ENCODE measurements at places on chromosomes 2 and 18.
A peak's percentile ranks its signal among the peaks of the same experiment; 100 is the strongest.

DNA sequence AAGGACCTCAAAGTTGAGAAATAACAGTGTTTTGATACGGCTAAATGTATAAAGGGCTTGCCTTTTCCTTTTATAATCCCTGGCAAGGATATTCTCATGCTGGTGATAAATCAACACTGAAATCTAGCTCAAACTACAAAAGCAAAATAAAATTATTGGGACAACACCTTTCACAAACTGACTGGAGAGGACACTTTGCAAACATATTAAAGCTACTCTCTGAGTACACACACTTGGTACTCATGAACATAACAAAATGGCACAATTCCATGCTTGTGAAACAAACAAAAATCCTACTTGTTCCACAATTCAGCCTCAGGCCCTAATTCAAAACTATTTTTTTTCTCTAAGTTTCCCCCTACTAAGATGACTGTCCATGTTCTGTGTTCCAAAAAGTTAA is 305.8 kb downstream of the ETAA1 start:
- DNase-seq = no peak

DNA sequence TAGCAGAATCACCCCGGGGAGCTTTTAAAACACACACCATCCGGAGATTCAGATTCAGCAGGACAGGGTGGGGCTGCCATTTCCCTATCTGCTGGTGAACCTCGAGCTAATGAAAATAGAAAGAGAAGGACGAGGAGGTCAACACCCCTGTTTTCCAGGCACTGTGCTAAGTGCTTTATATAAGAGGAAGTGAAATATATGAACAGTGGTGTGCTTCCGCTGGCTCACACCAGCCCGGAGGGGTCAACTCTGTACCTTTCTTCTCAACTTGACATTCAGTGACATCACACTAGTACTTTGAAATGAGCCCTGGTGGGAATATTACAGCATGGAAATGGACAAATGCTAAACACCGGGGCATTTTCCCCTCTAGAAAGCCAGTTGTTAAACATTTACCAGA is 108.3 kb upstream of the LTBP1 start:
- no peak for DNase-seq

DNA sequence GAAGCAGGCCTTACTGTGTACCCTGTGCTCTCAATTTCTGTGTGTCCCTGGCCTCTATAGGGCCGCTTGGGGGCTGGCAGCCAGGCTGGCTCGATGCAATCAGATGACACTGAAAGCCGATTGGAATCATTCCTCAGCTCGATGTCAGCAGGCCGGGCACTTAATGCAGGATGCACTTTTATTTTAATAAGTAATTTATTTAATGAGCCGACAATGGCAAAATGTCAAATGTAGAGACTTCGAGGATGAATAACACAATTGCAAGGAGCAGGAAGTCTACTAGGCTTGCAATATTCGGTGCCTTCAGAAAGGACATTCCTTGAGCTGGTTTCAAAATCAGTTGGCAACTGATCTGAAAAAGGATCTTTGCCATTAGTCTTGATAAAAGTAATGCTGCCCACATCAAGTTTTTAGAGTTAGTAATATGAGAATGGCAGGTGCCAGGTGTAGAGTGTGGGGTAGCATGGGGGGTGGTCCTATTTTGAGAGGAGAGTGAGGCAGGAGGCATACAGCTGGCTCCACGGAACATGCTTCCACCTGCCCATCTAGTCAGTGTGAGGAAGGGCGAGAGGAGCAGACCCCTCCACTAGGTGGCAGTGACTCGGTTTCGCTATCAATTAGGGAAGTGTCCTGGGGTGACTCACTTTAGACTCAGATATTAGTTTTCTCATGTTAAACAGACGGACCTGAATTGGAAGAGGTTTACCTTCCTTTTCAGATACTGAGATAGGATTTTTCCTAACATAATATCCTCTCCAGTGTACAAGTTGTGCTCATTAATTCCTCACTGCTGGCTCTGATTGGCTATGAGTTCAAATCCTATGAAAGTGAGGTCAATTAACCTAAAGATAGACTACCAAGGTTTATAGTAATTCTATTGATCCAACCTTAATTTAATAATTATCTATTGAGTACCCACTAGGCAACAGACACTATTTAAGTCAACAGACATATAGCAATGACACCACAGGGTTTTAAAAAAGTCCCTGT is 80.9 kb downstream of the NABP1 start:
- peak; percentile 35 for DNase-seq

GRCh38 chr18:6022074-6022444 is 126.7 kb upstream of the TMEM200C start:
- DNase-seq = no peak

DNA sequence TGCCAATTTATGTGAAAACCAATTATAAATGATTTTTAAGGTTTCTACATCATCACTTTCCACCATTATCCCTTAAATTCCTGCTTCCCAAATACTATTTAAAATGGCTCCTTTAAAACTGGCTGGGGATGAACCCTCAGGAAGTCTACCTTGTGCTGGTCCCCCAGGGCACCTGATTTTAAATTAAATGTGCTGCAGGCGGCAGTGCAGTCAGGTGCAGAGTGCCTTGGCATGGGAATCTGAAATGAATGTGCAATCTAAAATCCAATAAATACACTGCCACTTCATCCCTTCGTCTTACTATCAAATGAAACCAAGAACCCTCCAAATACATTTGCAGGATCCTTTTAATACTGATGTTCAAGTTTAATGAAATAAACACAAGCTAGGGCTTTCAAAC is 61.8 kb downstream of the C2orf76 start:
- DNase-seq = no peak

DNA sequence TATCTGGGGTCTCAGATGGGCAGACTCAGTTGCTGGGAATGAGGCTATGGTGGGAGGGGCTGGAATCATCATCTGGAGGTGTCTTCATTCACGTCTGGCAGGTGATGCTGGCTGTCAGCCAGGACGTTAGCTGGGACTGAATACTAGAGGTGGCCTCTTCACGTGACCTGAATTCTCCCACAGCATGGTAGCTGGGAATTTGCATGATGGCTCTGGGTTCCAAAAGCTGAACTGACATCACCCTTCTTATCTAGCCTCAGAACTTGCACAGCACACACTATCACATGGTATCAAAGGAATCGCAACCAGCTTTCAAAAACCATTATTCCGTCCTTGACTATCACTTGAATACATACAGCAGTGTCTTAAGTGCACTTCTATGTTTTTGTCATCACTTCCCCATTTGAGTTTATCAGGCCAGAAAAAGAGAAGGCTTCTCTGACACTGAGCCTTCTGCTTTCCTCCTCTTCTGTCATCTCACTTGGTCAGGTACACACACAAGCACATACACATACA is 53.0 kb upstream of the LRP2 start:
- DNase-seq = no peak

GRCh38 chr2:149716687-149717086 is 129.1 kb upstream of the MMADHC start:
- DNase-seq = no peak

- peak; percentile 38 for DNase-seq
These were observed 775 bp downstream of the RNF125 start for GRCh38 chr18:32019251-32019948.

DNA sequence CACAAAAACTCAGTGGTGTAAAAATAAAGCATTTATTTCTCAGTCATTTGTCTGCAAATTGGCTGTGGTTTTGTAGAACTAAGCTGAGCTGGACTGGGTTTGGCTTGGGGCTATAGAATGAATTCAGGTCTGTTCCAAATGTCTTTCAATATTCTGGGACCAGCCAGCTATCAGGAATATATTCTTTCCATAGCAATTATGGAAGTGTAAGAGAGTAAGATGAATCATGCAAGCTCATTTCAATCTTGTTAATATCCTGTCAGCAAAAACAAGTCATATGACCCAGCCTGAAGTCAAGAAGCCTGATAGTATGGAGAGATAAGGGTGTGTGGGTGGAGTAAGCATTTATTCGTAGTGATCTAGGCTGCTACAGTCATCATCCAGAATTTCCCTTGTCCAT is 481.0 kb upstream of the CDH2 start:
- no peak for DNase-seq

DNA sequence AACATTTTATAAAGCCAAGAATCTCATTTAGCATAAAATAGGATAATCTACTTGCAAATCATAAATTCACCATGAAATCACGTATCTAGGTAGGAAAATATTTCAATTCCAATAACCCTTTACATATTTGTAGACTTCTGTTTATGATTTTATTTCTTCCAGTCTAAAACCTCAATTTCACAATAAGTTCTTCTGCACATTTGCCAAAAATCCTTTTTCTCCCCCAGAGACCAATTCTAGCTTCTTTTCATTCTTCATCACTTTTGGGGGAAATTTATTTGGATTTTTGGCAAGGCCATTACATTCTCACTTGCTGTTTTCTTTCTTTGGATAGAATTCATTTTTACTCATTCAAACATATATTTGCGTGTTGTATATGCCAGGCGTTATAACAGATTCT is 86.8 kb downstream of the SPRED2 start:
- peak; percentile 65 for DNase-seq

DNA sequence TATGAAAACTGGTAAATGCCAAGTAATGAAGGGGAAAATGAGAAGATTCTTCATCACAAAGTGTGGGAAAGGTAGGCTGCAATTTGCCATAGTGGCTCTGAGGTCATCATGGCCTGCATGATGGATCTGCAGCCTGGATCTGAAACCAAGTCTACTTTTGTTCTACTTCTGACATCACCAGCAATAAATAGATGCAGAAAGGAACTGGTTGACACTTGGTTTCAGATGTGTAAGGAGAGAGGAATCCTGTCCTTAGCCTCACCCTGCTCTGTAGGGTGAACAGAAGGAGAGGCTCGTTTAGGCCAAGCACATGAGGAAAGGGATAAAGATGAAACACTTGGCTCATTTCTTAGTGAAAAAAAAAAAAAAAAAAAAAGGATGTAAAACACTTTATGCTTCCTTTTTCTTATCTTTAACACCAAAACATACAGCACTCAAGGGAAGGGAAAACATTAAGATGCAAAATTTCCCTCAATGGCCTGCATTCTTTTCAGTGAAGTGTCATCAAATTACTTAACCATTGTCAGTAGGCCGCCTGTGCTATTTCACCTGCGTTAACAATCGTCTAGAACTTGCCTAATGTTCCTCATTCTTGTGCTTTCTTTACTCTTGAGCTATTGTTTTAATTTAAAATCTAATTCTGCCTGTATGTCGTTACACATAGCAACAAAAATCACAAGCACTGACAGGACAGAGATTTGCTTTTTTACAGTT is 3.9 kb downstream of the NEB start:
- DNase-seq = peak; percentile 22

DNA sequence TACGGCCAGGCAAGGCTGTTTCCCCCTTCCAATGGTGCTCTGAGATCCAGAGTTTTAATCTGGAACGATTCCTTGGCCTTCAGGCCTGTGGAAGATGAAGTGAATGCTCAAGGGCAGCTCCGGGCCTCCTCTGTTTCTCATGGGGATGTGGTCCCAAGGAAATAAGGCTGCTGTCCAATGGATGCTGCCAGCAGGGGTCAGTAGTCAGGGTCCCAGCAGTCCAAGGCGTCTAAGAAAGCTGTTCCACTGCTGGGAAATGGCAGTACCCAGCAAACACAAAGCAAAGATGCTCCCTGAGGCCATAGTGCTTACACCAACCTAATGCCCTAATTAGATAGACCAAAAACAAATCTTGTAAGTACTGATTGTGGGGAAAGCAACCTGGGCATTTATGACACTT is 12.5 kb downstream of the NMS start:
- no peak for DNase-seq

DNA sequence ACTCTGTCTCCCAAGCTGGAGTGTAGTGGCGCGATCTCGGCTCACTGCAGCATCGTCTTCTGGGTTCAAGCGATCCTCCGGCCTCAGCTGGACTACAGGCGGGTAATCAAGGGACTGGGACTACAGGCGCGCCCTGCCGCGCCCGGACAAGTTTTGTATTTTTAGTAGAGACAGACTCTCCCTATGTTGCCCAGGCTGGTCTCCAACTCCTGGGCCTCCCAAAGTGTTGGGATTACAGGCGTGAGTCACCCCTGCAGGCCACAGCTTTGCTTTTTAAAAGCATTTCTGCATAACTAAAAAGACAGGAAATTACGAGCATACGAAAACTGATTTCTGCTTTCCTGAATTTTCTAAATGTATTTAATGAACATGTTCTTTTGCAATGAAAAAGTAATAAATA is 916 bp upstream of the OSBPL1A start:
- DNase-seq = no peak

- DNase-seq = no peak
These were observed 26.3 kb downstream of the PROKR1 start for GRCh38 chr2:68669651-68670050.

GRCh38 chr2:110215566-110216158 is 3.3 kb upstream of the MTLN start:
- no peak for DNase-seq

GRCh38 chr2:112268547-112268946 is 6.8 kb upstream of the ZC3H6 start:
- no peak for DNase-seq

DNA sequence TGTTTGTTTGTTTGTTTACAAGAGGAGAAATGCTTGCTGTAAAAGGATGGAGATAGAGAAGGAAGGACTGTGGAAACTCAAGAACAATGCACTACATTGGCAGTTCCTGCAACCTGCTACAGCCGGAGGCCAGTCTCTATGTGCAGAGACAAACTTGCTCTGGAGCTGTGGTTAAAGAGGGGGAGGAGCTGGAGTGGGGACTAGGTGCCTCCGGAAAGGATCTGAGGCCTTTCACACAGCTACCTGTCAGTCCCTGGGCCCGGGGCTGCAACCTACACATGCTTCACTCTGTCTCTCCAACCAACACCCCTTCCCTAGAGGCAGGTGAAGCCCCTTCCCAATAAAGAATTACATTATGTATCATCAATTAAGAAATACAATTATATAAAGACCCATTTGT is 1234.0 kb upstream of the ZEB2 start:
- no peak for DNase-seq

DNA sequence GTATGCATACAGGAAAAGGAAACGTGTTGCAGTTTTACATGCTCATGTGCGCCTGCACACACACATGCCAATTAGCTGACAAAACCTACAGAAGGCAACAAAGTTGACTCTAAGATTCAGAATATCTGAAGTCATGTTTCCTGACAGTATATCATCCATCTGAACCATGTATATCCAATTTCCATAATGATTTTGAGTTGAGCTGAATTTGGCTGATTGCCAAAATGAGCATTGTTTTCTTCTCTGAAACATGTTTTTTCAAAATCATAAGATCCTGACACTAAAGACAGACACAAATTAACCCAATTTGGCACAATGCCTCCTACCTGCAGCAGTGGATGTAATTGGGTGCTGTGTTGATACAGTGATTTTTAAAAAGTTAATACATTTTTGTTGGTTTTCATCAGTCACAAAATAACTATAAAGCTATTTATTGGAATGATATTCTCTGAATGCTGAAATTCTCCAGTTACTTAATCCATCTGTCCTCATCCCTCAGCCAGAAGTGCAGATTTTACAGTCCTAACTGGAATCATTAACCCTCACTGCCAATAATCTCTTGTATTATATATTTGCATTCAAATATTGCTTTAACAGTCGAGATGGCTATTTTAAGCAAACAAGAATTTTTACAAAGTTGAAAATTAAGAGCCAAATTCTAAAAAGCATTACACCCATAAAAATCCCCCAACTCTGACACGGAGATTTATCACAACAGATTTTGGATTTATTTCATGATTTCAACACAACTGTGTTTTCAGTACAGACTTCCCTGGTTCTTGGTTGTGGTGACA is 161.7 kb upstream of the LMAN1 start:
- no peak for DNase-seq

GRCh38 chr18:48820483-48821250 is 130.1 kb downstream of the SMAD7 start:
- DNase-seq = no peak

- DNase-seq = no peak
These were observed 110.2 kb upstream of the NOSTRIN start for GRCh38 chr2:168692132-168692744.

All from GM03348 (cell line).